Stimulated activated CD8-positive, alpha-beta memory T cell treated with anti-CD3 and anti-CD28 coated beads, Interleukin-4, amount 100 ng/mL, for 4 hours (primary cell): ENCODE measurements at places on chromosomes 16 and 17.
A peak's percentile ranks its signal among the peaks of the same experiment; 100 is the strongest.

DNA sequence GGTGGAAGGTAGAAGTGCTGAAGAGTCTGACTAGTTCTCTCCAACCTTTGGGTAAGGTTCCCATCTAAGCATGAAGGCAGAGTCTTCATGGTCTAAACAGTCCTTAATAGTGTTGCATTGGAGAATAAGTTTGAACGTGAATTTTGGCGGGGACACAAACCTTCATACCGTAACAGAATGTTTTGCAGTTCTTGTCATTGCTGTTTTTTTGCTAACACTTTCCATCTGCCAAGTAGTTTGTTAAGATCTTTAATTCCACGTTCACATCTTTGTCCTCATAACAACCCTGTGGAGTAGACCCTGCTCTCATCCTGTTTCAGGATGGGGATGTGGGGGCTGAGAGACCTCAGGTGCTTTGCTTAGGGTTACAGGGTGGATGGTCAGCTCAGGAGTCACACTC, 936.9 kb upstream of the EEF2KMT start:
- DNase-seq, result no peak

DNA sequence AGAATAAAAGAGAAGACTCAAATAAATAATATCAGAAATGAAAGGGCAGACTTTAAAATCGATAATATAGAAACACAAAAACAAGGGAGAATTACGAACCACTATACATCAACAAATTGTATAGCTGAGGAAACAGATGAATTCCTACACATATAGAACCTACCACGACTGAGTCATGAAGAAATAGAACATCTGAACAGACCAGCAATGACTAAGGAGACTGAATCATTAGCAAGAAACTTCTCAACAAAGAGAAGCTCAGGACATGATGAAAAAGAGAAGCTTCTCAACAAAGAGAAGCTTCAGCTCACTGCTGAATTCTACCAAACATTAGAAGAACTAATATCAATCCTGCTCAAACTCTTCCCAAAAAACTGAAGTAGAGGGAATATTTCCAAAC, 255.9 kb downstream of the CEP112 start:
- DNase-seq, result no peak

DNA sequence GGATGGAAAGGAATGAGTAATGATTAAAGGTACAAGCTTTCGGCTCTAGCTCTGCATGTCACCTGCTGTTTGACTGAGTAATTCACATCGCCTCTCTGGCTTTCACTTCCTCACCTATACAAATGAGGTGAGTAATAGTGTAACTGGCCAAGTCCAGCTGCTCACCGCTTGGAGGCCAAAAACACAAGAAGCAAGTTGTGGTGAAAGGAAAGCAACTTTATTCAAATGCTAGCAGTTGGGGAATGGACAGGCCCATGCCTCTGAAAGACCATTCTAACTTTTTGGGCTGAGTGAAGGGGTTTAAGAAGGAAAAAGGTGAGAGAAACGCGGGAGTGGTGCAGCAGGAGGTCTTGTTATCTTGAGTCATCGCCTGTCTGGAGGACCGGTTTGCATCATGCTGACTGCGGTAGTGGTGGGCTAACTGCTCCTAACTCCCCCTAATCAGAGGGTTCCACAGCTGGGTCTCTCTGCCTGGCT, 45.7 kb upstream of the CSNK2A2 start:
- DNase-seq, result no peak

- no peak for DNase-seq
Observed at GRCh38 chr17:72512649-72513556, 392.1 kb downstream of the SOX9 start.

DNA sequence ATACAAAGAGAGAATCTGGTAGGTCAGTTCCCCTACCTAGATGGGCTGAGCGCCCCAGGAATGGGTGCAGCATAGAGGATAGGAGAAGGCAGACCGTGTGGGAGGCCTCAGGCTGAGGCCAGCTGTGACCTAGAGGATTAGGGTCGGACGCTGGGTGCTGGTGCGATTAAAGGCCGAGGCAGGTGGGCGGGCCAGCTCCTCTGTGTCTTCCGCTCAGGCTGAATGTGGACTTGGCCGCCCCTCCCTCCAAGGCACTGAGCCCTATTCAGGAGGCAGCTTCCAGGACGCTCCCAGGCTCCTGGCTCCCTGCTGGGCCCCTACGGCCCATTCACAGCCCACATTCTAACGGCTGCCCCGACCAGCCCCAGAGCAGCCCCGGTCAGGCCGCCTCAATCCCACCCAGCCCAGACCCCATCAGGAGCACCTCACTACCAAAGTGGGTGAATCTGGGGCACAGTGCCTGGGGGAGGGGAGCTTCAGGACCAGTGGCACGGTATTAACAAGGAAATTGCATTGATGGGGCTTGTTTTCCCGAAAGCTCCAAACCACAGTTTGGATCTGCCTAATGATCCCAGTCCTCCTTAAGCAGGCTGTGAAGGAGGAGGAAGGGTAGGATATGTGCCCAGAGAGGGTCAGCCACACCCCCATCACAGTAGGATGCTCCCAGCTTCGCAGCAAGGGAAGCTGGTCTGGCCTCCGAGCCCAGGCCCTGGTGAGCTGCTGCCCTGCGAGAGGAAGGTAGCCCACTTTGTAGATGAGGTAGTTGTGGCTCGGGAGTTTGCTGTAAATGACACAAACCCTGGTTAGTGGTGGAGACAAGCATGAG, 14.5 kb downstream of the RHBDL3 start:
- DNase-seq, result no peak

GRCh38 chr17:55394357-55395021, 27.1 kb downstream of the MMD start:
- no peak for DNase-seq

DNA sequence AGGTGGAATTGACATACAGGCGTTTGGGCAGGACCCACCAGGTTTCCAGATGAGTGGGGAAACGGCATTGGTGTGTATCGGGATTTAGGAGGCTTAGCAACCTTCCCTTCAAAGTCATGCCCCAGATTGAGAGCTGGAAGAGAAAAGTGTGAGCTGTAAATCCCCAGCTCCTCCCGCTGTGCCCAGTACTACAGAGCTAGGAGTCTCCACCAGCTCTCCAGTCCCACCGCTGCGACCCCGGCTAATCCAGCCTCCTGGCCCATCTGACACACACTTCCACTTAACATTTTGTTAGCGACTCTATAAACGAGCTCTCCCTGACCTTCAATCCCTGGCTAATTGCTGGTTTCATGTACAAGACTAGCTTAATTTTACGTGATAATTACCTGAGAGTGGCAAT, 29.9 kb upstream of the LHX1 start:
- DNase-seq, result no peak

DNA sequence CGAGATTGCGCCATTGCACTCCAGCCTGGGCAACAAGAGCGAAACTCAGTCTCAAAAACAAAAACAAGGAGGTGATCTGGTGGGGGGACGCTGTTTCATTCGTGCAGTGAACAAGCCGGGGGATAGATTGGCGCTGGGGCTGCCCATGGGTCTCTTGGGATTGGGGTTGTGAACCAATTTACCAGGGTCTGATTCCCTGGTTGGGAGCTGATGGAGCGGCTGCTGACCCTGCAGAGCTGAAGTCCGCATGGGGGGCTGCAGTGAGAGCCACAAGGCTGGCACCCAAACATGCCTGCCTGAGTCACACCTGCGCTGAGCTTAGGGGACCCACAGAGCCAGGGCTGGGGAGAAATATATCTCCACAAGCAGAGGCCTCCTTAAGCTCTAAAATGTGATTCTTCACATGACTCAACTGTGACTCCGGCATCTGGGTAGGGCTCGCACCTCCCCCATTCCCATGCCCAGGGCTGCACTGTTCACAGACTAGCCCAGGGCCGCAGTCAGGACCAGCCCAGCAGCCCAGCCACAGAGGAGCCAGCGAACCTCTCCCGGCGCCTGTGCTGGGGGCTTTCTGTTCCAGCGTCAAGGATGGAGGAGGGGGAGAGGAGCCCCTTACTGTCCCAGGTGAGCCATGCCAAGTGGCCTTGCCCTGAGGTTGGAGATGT, 5.0 kb downstream of the TSPAN10 start:
- no peak for DNase-seq

DNA sequence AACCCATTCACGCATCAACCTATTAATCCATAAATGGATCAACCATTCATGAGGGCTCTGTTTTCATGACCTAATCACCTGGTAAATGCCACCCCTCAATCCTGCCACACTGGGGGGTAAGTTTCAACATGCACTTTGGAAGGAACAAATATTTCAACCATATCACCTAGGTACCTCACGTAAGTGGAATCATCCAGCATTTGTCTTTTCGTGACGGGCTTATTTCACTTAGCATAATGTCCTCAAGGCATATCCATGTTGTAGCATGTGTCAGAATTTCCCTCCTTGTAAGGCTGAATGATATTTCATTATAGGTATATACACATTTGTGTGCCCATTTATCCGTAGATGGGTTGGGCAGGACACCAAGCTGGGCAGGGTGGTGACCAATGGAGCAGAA, 35.6 kb downstream of the ANKRD40 start:
- DNase-seq, result no peak

DNA sequence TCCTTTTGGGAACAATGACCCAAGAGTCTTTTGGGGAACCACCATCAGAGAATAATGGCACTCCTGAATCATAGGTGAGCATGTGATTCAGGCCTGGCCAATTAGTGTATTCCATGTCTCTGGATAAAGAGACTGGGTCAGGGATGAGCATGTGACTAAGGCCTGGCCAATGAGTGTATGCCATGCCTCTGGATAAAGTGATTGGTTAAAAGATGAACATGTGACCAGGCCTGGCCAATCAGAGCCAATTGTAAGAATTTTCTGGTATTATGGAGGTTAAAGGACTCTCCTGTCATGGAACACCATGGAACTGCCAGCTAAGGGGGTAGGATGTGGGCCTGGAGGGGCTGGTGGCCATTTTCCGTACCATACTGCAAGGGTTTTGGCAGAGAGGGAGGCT, 194.3 kb downstream of the C16orf78 start:
- DNase-seq, result no peak

GRCh38 chr16:88881675-88882357, 15.4 kb upstream of the PABPN1L start:
- DNase-seq, result no peak

DNA sequence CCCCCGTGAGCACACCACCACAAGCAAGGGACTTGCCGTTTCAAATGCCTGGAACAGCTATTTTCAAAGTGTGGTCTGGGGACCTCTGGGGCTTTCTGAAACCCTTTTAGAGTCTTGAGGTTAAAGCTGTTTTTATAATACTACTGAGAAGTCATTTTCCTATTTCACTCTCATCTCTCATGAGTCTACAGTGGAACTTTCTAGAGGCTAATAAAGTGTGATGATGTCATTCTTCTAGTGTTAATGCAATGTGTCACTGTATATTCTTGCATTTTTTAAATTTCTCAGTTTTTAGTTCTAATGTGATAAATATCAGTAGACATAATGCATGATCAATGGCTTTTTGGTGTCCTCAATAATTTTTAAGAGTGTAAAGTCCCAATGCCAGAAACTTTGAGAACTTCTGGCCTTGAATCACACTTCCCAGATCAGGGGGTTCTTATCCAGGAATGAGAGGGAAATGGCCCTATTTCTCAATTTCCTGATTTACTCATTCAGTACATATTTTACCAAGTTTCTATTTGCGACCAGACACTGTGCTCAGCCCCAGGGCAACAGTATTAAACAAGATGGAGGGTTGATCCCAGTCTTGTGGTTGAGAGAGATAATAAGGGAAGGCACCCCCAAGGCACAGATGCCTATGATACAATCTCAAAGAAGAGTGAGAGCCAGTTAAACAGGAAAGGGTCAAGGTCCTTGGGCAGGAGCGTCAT, 444.0 kb downstream of the HS3ST3B1 start:
- no peak for DNase-seq

GRCh38 chr16:66895999-66896398, 15.7 kb downstream of the PDP2 start:
- no peak for DNase-seq

DNA sequence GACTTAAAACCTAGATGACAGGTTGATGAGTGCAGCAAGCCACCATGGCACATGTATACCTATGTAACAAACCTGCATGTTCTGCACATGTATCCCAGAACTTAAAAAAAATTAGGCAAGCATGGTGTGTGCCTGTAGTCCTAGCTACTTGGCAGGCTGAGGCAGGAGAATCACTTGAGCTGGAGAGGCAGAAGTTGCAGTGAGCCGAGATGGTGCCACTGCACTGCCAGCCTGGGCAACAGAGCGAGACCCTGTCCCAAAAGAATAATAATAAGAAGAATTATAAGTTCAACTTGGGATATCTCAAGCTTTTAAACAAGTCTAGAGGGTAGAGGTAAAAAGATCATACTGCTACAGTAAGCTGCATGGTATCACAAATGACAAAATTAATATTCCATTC, 9.8 kb downstream of the CDC6 start:
- no peak for DNase-seq

DNA sequence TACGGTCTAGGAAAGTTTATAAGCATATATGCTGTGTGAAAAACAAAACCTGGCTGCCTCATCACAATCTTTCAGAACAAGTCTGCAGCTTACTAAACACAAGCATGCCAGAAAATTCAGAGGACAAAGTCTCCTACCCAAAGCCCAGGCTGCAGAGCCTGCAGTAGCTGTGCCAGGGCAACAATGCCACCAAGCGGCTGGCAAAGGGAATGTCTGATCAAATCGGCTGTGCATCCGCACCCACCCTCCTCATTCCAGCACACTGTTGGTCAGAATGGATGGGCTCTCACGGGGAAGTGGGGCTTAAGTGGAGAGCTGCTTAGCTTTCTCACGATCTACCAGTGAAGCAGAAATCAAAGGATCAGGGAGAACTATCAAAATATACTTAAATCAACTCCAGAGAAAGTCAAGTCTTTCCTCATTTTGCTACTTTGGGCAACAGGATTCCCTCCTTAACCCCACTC, 73.5 kb downstream of the CYTH1 start:
- peak; percentile 17 for DNase-seq

GRCh38 chr17:21352981-21353265, 23.2 kb upstream of the KCNJ12 start:
- no peak for DNase-seq

GRCh38 chr17:81659038-81659437, 2.7 kb upstream of the PDE6G start:
- no peak for DNase-seq

- no peak for DNase-seq
Observed at GRCh38 chr16:50695017-50696000, 1.9 kb downstream of the NOD2 start.

DNA sequence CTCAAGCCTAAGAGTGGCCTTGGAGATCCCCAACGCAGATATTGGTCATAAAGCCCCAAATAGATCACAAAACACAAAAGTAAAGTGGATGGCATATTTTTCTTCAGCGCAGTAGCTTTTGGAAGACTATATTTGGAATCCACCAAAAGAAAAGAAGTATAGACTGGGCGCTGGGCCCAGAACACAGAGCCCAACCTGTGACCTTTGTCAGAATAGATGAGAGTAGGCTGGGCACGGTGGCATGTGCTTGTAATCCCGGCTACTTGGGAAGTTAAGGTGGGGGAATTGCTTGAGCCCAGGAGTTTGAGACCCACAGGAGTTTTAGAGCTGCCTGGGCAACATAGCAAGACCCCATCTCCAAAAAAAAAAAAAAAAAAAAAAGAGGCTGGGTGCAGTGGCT, 14.6 kb downstream of the SCIMP start:
- DNase-seq, result no peak

- DNase-seq, result no peak
Observed at GRCh38 chr17:68060336-68060735, 24.8 kb downstream of the KPNA2 start.
